ELR (cell line): ENCODE measurements at places on chromosomes 12 and 14.

DNA sequence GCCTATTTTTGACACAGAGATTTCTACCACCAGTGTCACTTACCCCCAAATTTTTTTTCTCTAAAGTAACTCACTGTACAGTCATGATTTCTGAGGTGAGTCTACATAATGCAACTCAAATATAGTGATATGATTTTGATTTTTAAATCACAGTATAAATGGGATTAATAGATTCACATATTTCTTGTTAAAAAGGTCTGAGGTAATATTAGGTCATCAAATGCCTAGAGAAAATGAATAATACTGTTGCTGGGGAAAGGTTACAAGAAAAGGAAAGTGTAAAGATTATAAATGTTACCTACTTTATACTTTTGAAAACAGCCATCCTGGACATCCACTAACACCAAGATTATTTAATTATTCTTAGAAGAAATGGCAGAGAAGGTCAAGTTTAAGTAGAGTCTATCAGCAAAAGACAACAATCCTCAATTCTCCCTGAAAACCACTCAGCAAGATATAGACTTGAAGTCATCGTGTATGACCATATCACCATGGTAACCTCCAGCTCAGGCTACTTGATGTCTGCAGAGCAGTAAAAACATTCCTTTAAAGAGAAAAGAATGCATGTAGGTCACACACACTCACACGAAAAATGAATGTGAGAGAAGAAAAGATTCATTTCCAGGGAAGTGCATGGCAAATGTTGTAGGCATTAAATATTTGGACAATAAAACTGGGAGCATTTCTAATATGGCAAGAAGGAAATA is 58.7 kb downstream of the CCDC59 start:
- DNase-seq, result no peak

- no peak for DNase-seq
Observed at GRCh38 chr12:48580831-48581230, 11.0 kb upstream of the LALBA start.

- no peak for DNase-seq
Observed at GRCh38 chr12:127280393-127281275, 986.3 kb upstream of the TMEM132C start.

DNA sequence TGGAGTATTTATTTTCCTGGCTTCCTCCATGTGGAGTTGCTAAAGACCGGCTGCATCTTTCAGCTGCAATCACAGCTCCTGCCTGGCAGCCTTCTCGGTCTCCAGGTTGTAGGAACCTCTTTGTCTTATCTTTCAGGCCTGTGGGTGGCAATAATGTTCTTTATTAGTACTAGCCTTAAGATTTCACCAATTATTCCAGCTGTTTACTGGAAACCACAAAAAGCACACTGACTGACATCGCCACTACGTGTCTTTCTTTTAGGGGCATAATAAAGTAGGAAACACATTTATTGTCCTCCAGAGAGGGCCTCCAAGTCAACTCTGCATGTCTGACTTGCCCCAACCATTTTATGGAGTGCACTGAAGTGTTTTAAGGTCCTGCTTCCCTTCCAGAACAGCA is 1116.5 kb upstream of the TMEM132C start:
- DNase-seq, result peak; percentile 30

DNA sequence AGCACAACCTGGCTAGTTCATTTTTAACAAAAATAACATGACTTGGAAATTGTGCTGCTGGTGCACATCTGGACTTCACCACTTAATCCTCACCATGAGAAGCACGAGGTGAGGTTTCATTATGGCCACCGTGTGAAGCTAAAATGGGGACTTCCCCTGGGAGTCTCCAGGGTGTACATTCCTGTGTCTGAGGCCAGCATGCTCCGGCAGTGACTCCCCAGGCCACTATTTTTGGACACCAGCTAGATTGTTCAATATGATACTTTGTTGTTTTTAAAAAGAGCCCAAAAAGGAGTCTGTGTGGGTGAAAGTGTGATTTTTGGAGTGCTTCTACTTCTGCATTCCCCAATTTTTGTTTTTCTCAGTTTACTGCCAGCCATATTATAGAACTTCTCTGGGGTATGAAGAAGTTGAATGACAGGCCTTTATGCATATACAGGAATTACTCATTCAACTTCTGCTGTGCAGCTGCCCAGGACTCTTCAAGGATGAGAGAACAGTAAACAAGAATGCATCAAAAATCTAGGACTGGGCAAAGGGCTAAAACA is 16.9 kb upstream of the AICDA start:
- DNase-seq, result no peak

DNA sequence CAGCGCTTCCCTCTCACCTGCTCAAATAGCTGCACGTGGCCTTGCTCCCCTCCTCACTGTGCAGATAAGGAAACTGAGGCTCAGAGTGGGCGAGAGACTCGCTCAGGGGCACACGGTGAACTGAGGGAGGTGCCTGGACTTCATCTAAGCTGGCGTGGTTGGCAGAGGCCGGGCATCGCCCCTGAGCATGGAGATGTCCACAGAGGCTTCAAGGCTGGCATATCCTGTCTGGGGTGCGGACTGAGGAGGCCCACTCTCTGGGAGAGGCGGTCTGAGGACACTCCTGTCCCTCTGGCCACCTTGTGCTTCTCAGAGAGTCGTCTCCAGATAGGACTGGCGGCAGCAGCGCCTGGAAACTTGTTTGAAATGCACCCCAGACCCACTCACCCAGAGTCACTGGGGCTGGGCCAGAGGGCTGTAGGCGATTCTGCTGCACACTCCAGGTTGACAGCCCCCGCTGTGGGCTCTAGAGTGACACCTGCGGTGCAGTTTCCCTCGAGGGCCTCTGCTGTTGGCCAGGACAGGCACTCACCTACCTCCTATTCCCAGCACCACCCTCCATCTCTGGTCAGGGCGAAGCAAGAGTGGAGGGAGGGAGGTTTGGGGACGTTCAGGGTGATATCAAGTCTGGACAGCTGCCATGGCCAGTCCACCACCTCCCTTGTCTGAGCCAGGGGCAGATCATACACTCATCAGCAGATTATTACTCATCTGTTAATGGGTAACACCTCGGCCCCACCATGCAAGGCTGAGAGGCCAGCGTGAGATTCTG is 11.2 kb upstream of the LBHD2 start:
- DNase-seq, result peak; percentile 17

- DNase-seq, result no peak
Observed at GRCh38 chr12:131131077-131131807, 177.5 kb downstream of the ADGRD1 start.

DNA sequence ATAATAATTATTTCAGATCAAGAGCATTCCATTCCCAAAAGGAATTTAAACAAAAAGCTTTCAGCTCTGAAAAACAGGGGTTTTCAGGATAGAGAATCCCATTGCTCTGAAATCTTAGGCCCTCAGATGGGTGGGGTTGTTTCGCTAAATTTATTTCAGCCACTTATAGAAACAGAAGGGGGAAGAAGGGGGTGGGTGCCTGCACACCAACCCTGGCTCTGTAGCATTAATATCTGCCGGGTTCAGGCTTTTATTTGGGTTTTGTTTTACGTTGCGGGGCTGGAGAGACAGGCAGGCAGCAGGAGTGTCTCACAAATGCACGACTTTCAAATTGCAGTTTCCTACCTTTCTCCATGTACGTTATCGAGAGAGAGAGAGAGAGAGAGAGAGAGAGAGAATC is 12.5 kb upstream of the ZFP36L1 start:
- DNase-seq, result no peak

- DNase-seq, result peak; percentile 92
Observed at GRCh38 chr14:74712499-74713394, at the start of the genes AREL1 and FCF1. AREL1 (minus strand) TSS chr14:74713080; CDS start chr14:74685615, 27,465 bp downstream. FCF1 (plus strand) TSS chr14:74713144; CDS start chr14:74713198, 54 bp downstream.

DNA sequence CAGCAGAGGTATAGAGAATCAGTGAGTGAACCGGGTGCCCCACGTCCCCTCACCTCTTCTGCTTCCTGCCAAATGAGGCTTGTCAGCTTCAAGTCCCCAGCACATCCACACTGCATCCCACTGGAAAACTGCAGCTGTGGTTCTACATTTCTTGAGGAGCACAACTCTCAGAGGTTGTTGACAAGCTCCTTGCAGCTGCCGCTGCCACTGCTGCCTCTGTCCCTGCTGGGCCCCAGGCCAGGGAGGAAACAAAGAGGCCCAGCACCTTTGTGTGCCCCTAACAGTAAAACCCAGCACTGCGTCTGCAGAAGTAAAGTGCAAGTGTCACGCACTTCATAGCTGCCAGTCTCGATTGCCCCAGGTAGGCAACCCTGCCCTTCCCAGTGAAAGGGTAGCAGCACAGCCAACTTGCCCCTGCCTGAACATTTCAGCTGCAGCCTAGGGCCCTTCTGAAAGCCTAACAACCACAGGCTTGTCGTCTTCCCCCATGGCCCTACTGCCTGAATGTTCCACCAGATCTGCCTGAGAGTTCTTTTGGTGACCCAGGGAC is 1162.1 kb upstream of the USP15 start:
- DNase-seq, result no peak

DNA sequence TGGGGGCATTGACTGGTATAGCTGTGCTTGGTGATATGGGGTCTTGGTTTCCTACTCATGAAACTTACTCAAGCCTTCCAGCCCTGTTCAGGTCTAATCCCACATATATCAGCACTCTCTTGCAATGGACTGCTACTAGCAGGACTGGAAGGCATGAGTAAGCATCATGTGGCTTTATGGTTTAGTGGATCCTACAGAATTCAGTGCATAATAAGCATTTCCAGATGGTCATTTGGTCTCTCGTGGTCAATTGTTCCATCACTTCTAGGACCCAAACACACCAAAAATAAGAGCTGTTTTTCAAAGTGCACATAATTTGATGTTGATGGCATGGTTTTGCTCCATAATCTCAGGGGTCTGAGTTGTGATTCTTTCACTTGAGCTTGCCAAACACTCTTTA is 114.4 kb downstream of the LMNTD1 start:
- peak; percentile 15 for DNase-seq
